Activated CD4-positive, alpha-beta T cell treated with anti-CD3 and anti-CD28 coated beads for 36 hours (primary cell): ENCODE measurements at places on chromosomes 4 and X.

DNA sequence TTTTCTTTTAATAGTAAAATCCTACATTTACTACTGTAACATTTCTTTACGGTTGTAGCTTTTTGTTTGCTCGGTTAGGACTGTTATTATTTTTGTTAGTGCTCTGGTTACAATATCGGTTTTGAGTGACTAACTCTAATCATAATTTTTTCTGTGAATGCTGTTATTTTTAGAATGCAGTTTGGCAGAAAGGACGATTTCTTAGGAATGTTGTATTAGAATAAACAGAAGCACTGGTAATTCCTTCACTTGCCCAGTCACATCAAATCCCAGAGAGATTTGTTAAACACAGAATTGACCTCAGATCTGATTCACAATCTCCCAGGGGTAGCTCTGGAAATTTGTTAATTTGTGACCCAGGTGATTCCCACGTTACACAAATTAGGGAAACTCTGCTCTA lies 21.7 kb downstream of the DDIT4L start:
- no peak for DNase-seq

DNA sequence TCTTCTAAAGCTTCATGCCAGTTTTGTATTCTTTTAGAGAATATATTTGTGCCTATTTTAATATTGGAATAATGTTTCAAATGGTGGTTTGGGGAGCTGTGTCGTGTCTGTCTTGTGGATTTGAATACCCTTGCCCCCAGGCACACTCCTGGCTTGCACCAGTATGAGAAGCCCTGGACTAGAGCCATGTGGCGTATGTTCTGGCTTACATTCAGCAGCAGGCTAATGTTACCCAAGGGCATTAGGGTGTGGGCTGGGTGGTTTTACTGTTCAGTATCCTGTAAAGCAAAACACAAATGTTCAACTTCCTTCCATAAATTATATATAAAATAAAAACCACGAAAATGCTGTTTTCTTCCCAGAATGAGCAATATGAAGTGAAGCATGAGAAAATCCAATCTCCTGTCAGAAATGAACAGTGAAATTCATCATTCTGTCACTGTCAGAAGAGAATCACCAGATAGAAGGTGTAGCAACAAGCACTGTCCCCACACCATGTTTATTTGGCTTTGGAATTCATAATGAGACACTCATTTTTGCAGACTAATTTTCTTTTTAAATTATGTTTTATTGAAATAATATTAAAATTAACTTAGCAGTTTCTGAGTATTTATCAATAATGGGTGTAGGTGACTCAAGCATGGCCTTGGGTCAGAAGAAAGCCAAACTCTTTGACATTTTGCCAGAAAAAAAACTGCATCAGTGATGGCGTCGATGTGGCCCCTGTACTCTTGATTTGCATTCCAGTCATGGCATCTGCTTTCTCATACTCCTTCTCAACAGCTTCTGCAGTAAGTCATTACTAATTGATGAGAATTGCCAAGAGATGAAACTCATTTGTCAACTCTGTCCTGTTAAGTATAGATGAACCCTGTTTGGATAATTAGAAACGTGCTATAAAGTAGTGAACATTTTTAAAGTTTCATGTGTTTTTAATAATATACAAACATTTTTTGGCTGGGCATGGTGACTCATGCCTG lies 43.8 kb downstream of the WWC2 start:
- no peak for DNase-seq

DNA sequence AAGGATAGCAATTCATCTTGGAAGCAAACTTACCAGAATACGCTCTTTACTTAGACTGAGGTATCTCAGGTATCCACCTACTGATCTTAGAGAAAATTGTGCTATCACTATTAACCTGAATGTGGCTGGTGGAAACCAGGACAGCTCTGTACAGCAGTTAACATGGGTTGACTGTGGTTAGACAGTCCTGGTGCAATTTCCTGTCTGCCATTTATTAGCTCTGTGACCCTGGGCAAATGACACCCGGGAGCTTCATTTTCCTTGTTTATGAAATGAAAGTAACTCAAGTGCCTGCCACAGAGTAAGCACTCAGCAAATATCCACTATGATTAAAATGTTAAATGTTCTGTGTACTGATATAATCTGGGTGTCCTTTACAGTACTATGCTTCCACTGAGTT lies 60.0 kb downstream of the SMC1A start:
- no peak for DNase-seq

DNA sequence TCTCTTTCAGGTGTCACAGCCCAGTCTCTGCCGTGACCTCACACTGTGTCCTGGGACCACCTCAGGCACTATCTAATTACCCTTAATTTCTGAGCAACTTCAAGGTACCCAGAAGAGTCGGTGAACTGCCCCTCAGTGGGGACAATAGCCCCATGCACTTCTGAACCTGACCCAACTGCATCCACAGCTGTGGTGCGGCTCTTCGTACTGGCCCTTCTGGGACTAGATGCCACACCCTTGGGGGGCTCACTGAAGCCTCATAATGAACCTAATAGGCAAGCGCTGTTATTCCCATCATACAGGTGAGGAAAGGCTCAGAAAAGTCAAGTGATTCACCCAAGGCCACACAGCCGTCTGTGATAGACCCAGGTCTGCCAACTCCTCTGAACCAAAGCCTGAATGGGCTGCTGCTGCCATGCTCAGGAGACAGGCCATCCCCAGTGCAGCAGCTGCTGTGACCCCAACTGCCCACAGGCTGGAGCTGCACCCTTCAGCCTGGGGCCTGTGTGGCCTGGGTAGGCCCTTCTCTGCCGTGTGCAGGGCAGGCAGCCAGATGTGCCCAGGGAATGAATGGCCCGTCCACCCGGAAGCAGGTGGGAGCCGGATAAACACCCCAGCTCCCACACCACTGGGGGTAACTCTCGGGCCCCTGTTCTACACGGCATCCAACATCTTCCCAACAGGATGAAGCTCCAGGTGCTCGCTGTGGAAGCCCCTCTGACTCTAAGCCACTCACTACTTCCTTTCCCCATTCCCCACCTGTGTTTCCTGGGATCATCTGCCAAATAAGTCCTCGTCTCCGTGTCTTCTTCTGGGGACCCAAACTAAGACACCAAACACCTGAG lies 35.9 kb downstream of the HMX1 start:
- no peak for DNase-seq

- no peak for DNase-seq
Measured at GRCh38 chr4:154720618-154721267, 23.1 kb upstream of the LRAT start.

DNA sequence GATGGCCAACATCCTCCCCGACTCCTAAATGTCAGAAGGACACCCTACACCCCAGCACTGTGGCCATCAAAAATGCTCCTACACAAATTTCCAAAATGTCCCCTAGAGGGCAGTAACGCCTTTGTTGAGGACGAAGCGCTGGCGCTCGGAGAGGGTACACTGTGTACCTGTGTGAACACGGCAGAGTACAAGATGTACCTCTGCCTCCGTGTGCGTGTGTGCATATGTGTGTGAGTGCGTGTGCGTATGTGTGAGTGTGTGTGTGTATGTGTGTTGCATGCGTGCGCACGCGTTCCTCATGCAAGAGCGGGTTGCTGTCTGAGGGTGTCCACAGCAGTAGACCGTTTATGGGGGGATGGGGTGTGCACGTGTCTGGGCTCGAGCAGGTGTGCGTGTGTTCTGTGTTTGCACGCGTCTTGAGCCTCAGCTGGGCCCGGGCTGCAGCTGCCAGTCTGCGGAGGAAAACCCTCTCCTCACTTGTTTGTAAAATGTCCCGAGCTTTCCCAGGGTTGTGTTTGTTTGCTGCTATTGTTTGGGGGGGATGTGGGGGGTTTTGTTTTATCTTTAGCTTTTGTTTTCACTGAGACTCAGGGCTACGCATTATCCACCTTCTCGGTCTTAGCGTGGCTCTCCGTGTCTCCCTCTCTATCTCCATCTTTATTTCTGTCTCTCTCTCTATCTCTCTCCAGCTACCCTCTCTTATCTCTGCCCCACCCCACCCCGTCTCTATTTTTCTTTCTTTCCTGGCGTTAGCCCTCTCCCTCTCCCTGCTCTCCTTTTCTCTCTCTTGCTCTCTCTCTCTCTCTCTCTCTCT lies 10.4 kb upstream of the TSPYL2 start:
- peak; percentile 77 for DNase-seq

GRCh38 chr4:7635445-7636239 lies 200.9 kb upstream of the PSAPL1 start:
- no peak for DNase-seq

- no peak for DNase-seq
Measured at GRCh38 chr4:122073615-122074014, 78.5 kb upstream of the BLTP1 start.

DNA sequence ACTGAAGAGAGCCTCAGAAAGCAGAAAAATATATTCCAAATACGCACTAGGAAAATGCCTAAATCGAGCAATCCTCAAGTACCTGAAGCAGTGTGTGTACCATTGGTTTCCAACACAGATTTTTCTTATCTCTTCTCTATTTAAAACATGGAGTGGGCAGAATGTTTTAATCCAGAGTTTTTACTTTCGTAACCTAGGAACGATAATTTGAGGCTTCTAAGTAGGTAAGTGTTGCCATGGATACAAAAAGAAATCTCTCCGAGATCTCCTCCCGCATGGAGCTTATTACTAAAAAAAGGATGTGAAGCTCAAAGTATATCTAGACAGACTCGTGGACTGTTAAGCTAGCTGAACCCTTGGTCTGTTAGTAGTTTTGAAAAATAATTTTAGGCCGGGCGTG lies 23.0 kb upstream of the OTUD4 start:
- DNase-seq = no peak

- no peak for DNase-seq
Measured at GRCh38 chr4:61273233-61273632, 73.1 kb downstream of the ADGRL3 start.

DNA sequence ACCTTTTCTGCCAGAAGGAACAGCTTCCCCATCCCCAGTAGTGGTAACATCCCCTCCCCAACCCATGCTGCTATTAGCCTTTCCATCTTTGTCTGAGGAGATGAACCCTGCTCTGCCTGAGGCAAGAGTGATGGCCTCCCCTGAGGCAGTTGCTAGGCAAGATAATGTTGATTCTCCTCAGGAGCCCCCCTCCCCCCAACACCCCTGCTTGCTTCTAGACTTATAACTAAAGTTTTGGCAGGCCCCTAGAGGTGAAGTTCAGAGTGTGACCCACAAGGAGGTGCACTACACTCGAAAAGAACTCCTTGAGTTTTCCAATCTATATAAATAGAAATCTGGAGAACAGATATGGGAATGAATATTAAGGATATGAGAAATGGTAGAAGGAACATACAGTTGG lies 962.5 kb downstream of the ADGRL3 start:
- DNase-seq = no peak

GRCh38 chr4:20589436-20589835 lies 110.8 kb upstream of the PACRGL start:
- no peak for DNase-seq

- DNase-seq = no peak
Measured at GRCh38 chrX:52262195-52262546, 77.5 kb downstream of the MAGED4 start.

GRCh38 chr4:124867536-124867935 lies 155.0 kb upstream of the ANKRD50 start:
- DNase-seq = no peak

DNA sequence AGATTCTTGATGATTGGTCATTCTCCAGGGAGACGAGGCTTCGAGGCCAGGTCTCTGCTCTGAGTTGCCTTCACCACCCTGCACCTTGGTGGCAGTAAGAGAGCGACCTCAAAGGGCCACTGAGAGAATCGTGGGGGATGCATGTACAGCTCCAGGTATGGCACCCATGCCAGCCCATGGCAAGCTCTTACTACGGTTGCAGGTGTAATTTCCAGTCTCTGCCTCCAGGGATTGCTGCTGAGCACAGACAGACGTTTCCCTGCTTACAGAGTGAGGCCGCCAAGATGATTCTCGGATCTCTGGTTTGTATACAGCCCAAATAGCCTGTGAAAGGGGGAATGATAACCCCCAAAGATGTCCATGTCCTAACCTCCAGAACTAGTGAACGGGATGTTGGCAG lies 16.3 kb upstream of the DRD5 start:
- peak; percentile 46 for DNase-seq

- DNase-seq = no peak
Measured at GRCh38 chrX:41304178-41304577, 29.8 kb upstream of the DDX3X start.

GRCh38 chr4:140367738-140368137 lies 5.7 kb upstream of the SCOC start:
- DNase-seq = no peak

DNA sequence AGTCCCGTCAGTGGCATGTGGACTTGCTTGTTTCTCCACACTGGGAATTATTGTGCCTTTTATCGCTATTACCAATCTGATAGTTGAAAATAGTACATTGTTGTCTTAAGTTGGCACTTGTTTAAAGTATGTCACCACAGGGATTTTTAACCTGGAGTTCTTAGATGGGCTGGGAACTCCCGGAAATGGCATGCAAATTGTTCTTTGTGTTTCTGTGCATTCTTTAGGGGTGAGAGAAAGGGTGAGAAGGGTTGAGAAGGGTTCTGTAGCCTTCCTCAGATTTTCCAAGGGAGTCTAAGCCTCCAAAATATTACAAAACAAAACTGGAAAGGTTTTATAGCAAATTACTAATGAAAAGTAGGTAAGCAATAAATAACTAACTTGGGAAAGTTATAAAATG lies 176.9 kb downstream of the ZIC3 start:
- DNase-seq = no peak

DNA sequence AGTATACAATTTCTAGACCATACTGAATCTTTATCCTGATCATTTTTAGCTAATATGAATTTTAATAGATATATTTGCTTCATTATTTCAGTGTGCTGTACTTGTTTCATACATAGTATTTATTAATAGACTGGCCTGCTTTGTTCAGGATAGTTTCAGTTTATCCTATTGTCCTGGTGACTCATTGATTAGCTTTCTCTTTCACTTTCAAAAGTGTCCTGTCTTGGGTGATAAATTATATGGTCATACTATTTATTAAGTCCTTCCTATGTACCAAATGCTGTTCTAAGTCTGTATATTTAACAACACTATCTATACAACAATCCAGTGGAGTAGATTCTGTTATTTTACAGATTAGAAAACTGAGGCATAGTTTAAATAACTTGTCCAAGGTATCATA lies 153.8 kb upstream of the RAPGEF2 start:
- no peak for DNase-seq
